ENCODE measurements at places on chromosomes 12 and 14.

- DNase-seq: no peak
These were observed 90.9 kb downstream of the SYNE3 start for GRCh38 chr14:95425369-95426115.

GRCh38 chr14:63344336-63344735, 25.6 kb upstream of the GPHB5 start:
- no peak for DNase-seq

DNA sequence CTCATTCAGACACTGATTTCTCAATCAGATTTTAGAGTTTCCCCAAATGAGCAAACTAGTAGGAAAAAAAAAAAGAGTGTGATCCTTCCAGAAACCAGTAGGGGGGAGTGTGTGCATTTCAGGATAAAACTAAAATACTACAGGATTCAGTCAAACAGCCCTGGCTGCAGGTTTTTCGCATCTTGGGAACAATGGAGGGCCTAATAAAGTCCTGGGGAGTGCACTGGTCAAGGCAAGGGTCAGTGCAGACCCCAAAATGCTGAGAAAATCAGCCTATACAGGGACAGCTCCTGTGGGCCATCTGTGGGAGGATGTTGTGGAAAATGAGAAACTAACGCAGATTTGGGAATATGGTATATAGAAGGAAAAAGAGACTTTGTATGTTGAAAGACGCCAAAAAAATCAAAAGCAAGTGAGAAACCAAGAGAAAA, 22.2 kb upstream of the ABCD4 start:
- DNase-seq: no peak

GRCh38 chr12:62642486-62642885, 175.9 kb downstream of the MON2 start:
- DNase-seq: no peak

- no peak for DNase-seq
These were observed 30.7 kb upstream of the MANSC4 start for GRCh38 chr12:27810756-27811155.

DNA sequence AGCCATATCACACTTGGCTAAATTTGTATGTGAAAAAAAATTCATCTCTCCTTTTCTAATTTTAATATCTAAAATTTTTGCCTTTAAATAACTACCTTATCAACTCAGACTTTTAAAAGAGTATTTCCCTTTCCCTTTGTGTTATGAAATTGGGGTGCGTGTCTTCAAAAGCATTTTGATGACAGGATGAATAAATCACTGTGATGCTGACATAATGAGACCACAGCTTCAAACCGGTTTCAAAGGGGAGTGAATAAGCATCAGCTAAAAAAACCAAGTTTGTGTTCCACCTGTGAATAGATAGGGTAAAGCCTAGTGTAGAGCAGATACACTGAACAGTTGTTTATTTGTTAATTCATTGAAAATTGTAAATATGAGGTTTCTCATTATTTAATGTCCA, 85.0 kb downstream of the LGR5 start:
- DNase-seq: no peak

DNA sequence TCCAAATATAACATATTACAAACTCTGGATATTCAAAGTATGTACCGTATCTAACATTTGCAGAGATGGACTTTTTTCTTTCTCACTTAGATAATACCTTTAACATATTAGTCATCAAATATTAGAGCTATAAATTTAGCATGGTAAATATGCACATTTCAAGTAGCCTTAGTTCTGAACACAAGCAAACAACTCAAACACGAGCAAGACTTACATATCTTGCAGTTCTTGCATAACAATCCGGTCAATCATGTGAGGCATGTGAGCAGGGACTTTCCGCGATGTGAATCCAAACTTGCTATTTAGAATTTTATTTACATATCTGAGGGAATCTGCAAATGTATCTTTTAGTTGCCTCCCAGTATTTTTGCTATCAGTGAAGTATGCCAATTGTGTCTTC, 22.1 kb upstream of the SYCP3 start:
- no peak for DNase-seq

DNA sequence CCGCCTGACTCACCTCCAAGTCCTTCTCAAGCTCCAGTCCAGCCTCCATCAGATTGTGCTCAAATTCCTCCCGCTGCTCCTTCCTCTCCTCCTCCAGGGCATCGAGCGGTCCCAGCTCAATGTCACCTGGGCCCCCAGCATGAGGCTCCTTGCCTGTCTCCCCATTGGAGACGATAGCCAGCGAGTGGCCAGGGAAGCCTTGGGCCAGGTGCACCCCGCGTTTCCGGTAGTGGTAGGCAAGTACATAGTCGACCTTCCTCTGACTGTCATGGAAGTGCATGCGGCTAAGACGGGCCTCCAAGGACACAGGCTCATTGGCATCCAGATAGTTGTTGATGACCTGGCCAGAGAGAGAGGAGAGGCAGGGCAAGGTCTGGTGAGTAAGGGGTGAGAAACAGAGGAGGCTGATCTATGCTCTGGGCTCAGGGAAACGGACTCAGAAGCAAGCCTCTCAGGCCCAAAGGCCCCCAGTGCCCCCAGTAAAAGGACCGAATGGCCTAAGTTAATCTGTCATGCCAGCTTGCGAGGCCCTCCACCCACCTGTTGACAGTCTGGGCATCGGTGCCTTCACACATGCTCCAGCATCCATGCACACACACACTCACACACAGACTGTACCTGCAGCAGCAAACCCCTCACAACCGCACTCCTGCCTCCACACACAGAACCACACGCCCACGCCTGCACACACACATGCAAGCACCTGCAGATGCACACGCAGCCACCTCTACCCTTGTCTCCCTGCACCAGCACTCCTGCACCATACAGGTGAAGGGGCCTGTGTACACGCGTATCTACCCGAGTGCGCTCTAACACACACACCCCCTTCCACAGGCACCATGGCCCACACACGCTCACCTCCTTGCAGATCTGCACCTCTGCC, 23.8 kb downstream of the ANO2 start:
- no peak for DNase-seq

DNA sequence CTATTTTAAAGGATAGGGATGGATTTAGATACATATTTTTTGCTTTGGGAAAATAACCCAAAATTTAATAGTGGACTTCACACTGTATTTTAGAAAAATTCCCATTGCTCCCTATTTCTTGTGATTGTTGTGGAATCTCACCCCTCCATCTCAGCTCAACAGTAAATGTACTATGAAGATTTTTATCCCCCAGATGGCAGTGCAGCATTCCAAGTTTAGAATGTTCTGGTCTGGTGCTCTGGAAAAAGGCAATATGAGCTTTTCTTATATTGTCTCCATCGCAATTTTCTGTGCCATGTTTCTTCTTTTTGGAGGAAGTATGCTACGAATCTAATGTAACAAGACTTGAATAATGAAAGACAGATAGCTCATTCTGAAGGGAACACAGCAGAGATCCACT, 471.7 kb upstream of the SYT1 start:
- DNase-seq: no peak

DNA sequence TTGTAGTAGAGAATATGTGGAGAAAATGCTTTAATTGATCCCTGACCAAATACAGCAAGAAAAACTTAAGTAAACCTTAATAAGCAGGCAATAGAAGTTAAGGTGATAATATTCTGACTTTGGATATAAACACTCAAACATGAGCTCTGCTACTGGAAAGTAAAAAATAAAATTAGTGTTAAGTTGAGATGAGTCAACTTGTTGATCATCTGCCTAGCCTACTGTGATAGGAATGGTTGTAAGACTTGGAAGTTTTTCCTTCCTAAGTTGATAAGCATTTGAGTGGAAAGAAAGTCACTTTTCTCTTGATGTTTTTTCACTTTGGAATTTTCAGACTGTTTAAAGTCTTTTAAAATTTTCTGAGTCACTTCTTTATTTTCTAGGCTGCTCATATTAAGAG, 26.0 kb downstream of the ADIPOR2 start:
- DNase-seq: no peak

- DNase-seq: no peak
These were observed 3.7 kb upstream of the METAP2 start for GRCh38 chr12:95470300-95470699.

DNA sequence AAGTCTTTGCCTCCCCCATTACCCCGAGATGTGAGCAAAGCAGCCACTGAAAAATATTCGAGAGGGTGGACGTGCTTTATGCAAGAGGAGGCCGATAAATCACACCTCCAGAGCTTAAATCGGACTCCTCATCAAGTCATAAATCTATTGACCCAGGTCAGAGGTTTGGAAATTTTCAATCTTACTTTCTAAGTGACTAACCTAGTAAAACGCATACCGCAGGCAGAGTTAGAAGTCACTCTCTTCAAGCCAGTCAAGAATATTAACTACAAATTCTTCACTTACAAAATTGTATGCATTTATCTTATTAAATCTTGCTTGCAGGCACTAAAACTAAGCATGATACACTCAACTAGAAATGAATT, 34.9 kb downstream of the GPHB5 start:
- no peak for DNase-seq

GRCh38 chr14:77097006-77097699, 905 bp upstream of the CIPC start:
- no peak for DNase-seq

DNA sequence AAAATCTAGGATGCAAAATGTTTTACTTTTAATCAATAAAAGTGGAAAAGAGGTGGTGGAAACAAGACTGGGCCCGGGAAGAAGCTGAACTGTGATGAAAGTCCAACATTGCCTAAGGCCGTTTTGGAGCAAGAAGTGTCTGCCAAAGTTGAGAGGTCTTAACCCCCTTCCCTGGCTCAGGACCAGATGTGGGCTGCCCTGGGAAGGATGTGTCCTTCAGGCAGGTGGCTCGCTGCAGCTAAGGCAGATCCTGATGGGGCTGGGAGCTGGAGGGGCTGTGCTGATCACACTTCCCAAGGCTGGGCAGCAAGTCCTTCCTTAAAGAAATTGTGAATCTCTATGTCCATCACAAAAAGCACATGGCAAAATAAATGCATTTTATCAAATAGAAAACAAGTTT, 581.6 kb downstream of the GALC start:
- no peak for DNase-seq

GRCh38 chr14:90654831-90655276, 161.4 kb downstream of the TTC7B start:
- DNase-seq: no peak

DNA sequence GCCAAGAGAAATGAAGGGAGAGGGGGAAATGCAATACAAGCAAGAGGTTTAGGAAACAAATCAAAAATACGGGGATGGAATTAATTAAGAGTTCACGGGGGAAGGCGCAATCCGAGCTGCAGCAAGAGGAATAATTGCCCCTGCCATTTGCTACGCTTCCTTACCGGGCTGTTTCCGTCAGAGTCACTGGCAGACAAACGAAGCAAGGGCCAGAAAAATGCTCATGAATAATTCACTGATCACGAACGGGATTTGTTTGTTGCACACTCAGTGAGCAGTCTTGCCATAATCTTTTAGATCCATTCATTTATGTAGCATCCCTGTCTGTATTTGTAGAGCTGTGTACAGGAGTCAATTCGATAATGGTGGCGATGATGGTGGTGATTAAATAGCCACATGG, 39.0 kb downstream of the PLXNC1 start:
- no peak for DNase-seq

DNA sequence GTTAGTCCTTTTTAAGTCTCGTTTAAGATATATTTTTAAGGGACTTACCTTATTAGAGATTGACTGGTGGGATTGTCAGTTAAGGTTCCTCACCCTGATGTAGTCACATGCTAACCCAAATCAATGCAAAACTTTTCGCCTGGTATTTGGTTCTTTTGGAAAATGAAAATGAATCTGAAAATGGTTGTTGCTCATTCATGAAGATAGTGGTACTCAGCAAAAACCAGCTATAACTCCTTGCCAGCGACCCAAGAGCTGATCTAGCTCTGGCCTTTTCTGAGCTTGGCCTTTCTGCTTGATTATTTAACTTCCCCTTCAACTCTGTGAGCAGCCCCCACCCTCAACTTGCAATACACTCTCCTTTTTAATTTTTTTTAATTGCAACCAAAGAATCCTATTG, 85.0 kb upstream of the GTF2A1 start:
- no peak for DNase-seq

GRCh38 chr12:130110914-130111313, 51.4 kb upstream of the FZD10 start:
- no peak for DNase-seq

DNA sequence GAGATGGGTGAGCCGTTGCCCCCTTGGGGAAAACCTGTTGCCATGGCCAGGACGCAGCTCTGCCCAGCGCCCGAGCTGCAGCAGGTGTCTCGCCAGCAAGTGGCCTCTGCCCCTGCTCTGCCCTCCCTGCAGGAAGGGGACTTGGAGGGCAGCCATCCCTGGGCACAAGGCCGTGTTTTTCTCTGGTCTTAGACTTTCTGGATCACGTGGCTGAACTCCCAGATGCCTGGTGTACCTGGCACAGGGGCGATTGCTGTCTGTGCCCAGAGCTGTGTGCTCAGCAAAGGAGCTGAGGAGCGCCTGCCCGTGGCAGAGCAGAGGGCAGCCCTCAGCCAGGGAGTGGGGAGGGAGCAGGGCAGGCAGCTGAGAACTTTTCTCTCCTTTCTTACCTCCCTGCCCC, 38.0 kb downstream of the TMEM63C start:
- no peak for DNase-seq

DNA sequence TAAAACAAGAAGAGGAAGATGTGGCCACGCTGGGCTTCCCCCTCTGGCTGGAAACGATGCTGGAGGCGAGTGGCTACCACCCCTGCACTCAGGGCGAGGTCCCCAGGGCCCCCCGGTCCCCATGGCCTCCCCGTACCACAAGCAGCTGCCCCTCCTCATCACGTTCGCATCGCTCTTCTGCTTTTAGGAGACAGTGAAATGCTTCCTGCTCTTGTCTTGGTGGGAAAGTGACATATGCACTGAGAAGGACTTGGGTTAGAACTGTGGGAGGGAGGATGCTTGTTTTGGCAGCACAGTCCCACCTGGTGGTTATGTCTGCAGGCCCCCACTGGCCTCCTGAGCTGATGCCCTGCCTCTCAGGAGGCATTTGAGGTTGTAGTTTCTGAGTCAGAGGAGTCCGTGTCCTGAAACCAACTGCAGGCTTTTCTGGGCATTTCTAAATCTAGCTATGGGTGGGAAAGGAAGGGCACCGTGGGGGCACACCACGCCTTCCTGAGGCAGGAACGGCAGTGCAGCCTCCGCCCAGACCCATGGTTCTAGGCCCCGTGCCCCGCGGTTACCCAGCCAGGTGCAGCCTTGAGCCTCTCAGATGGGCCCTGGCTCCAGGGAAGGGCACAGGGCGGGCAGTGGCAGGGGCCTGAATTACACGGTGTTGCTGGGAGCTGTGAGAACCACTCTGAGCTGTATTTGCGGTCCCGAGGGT, 139.3 kb downstream of the ADGRD1 start:
- DNase-seq: no peak

GRCh38 chr14:94897561-94897960, 127.6 kb upstream of the GSC start:
- DNase-seq: no peak

DNA sequence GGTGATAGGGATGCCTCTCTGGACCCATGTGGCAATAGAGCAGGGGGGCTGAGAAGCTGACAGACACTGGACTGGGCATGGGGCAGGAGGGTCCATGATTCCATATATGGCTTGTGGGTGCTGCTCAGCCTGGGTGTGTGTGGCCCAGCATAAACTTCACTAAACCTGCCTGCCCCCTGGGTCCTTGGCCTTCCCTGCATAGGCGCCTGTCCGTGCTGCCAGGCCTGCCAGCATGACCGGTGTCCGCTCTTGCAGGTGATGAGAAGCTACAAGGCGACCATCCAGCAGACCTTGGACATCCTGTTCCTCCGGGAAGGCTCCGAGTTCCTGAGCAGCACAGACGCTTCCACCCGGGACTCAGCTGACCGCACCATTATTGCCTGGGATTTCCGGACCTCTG, 61.6 kb downstream of the BEGAIN start:
- no peak for DNase-seq

- no peak for DNase-seq
These were observed 39.1 kb upstream of the HIGD1C start for GRCh38 chr12:50913224-50913623.

Data from activated naive CD4-positive, alpha-beta T cell (primary cell).